Activated CD4-positive, alpha-beta T cell treated with anti-CD3 and anti-CD28 coated beads, Interleukin-2, amount 50 U/mL, for 48 hours (primary cell): ENCODE measurements at places on chromosomes 7 and 10.

- DNase-seq: no peak
These were observed 269.4 kb downstream of the NXPH1 start for GRCh38 chr7:8702807-8703206.

- peak; percentile 63 for DNase-seq
These were observed 60.0 kb upstream of the STEAP1B start for GRCh38 chr7:22559829-22560489.

DNA sequence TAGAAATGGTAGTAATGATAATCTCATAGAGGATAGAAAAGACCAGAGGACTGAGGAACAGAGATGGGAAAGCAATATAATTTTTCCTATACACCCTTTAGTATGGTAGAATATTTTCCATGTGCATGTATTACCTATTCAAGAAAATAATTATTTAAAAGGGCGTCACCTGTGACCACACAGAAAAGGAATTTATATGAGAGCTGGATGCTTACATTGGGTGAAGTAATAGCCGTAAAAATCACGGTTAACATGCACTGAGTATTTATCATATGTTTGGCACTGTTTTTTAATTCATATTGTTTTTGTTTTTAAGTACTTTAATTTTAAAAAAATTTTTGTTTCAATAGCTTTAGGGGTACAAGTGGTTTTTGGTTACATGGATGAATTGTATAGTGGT is 195.1 kb downstream of the IPMK start:
- DNase-seq: no peak

GRCh38 chr7:131945313-131945911 is 389.0 kb upstream of the PODXL start:
- DNase-seq: peak; percentile 44

- no peak for DNase-seq
These were observed 624.9 kb downstream of the ARL4A start for GRCh38 chr7:13312307-13312706.

DNA sequence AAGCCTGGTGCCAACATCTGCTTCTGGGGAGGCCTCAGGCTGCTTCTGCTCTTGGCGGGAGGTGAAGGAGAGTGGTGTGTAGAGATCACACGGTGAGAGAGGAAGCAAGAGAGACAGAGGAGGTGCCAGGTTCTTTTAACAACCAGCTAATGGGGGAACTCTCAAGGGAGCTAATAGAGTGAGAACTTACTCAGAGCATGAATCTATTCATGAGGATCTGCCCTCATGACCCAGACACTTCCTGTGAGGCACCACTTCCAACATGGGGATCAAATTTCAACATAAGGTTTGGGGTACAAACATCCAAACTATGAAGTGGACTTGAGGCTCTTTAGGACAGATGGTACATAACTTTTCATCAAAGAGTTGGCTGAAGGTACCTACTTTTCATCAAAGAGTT is 5.1 kb upstream of the ZNF32 start:
- DNase-seq: no peak

DNA sequence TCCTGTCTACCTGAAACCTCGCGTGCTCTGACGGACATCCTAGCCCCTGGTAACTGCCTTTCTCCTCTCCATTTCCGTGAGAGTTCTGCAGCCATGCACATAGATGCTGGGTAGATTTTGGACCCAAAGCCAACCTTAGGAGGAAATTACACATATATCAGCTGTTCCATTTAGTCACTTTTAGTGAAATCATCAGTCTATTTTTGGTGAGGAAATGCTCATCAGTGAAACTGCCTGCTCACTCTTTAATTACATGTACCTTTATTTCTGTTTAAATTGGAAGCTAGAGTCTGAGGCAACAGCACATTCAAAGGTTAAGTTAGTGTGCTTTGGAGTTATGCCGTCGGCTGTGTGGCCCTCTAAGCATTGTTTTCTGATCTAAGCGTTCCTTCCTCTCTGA is 231.3 kb downstream of the WDR37 start:
- DNase-seq: no peak

- no peak for DNase-seq
These were observed 198.0 kb upstream of the MKI67 start for GRCh38 chr10:128324058-128324827.

DNA sequence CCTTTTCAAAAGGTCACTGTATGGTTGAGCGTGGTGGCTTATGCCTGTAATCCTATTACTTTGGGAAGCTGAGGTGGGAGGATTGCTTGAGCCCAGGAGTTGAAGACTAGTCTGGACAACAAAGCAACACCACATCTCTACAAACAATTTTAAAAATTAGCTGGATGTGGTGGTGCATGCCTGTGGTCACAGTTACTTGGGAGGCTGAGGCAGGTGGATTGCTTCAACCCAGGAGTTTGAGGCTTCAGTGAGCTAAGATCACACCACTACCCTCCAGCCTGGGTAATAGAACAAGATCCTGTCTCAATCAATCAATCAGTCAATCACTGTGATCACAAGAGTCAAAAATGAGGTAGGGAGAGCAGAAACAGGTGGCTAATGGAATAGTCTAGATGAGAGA is 97.0 kb downstream of the SUGCT start:
- no peak for DNase-seq

GRCh38 chr7:134449680-134450079 is 9.2 kb downstream of the AKR1B1 start:
- no peak for DNase-seq

GRCh38 chr7:154914308-154914995 is 88.5 kb downstream of the PAXIP1 start:
- DNase-seq: no peak

DNA sequence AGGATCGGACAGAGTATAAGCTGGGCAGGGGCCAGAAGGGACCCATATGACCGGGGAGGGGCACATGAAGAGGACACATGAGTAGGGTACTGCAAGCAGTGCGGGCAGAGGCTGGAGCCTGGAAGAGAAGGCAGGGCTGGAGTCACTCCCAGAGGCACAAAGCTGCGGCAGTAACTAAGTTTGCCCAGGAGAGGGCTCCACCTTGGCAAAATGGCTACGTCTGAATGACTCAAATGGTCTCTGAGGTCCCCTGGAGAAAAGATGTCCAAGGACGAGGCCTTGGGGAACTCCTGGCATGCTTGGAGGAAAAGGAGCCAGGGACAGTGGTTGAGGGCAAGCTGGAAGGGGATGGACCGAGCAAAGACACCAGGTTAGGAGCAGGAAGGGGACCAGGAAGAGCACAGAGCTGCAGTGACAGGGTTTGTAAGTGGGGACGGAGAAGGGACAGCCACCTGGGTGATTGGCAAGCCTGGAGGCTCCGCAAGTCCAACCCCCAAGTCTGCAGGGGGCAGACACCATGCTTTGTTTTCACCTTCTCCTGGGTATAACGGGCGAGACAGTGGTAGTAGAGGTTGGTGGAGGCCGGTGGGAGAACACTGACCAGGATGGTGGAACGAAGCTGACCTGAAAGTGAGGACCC is 43.1 kb upstream of the LBX1 start:
- peak; percentile 69 for DNase-seq

DNA sequence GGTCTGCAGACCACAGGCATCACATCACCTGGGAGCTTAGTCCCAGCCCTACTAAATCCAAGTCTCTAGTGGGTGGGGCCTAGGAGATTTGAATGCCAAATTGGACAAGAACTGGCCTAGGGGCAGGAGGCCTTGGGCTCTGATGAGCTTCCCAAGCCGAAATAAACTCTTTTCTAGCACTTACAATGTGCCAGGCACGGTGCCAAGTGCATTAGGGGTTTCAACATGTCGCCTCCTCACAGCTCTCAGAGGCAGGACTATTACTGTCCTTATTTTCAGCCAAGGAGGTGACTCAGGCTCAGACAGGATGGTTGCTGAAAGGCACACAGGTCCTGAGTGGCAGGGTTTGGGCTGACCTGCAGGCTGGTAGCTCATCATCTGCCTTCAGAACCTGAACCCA is 9.2 kb upstream of the CPA1 start:
- no peak for DNase-seq

DNA sequence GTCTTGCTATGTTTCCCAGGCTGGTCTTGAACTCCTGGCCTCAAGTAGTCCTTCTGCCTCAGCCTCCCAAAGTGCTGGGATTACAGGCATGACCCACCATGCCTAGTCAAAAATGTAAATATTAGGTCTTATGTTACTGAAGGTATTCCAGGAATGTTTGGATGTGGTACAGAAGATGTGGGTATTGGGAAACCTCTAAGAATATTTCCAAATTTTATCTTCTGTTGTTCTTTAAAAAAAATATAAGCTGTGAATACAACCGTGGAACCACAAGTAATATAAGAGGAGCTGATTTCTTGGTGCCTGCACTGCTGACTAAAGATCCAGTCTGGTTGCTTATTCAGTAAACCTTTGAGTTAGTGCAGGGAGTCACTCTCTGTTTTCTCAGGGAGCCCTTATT is 178.3 kb downstream of the AUTS2 start:
- no peak for DNase-seq

GRCh38 chr10:33390046-33390445 is 55.6 kb upstream of the NRP1 start:
- no peak for DNase-seq

GRCh38 chr10:121248266-121248665 is 350.0 kb downstream of the FGFR2 start:
- no peak for DNase-seq

GRCh38 chr7:411677-412312 is 107.9 kb downstream of the PDGFA start:
- no peak for DNase-seq

DNA sequence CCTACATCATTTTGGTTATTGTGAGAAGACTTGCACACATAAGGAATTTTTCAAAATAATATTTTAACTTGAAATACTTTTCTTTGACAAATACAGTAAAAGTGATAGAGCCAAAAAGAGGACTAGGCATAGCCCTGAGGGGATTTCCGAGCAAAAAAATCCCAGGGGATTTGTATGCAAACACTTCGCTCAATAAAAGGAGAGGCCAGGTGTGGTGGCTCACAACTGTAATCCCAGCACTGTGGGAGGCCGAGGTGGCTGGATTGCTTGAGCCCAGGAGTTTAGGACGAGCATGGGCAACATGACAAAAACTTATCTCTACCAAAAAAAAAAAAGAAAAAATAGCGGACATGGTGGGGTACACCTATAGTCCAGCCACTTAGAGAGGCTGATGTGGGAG is 193.0 kb downstream of the PCDH15 start:
- no peak for DNase-seq

GRCh38 chr10:25531457-25532061 is 356.8 kb downstream of the GPR158 start:
- DNase-seq: no peak

DNA sequence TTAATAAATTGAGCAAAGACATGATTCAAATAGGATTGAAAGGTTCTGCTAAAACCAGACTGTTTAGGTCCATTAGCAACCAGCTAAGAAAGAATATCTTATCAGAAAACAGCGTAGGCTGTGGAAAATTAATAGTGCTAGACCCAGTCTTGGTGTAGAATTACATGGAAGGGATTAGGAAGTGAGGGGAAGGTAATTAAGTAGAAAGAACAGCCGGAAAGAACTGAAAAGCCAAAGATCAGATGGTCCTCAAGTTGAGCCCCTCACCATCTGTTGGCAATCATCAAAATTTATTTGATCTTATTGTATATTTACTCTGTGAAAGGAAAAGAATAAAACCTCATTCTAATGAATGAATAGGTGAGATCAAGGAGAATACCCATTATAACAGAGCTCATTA is 50.1 kb downstream of the COL1A2 start:
- no peak for DNase-seq

DNA sequence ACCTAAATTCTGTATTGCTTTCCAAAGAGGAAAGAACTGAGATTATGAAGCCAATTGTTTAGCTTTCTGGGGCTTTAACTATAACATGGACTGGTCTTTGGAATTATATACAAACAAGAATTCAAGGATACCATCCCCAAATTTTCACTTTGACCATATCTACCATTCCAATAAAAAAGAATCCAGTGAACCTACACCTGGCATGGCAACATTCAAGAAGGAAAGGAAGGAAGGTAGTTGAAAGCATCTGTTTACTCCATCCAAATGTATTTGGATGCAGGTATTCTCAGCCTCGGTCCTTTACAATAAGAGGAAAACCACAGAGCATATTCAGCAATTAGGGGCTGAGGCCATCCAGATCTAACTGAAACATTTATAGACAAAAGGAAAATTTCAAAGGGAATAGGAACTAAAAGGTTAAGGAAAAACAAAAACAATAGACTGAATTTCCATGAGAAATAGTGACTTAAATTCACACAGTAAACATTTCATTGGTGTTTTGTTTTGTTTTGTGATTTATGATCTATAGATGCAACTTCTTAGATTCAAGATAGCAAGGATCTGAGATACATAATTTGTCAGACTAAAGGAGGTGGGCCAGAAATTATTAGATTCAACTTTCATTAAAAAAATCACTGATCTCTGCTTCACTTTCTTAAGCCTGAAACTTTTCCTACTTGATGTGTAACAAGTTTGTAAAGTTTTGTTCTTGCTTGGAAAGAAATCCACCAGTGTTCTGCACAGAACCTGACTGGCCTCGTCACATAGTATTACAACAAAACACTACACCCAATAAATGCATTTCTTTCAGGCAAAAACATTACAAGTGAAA is 12.7 kb downstream of the SKIDA1 start:
- DNase-seq: no peak

DNA sequence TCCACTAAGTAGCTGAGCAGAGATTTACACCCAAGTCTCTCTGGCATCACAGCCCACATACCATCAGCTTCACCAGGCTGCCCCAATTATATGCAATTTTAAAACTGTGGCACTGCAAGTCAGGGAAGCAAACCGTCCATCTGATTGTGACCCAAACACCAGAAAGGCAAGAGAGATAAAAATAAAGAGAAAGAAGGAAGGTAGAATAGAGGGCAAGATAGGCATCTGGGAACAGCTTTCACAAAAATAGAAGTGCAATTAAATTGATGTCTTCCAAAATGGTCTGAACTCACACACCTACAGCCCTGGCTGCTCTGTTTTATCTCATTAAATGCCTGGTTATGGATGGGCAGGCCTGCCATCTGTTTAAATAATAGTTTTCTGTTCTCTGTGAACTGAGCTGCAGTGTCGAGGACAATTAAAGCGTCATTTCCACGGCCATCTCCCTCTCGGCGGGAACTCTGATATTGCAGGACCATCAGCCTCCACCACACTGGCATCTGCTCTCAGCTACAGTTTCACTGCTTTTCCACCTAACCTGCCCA is 509.1 kb downstream of the INHBA start:
- DNase-seq: no peak

GRCh38 chr7:131250331-131250730 is 77.3 kb upstream of the MKLN1 start:
- DNase-seq: no peak

DNA sequence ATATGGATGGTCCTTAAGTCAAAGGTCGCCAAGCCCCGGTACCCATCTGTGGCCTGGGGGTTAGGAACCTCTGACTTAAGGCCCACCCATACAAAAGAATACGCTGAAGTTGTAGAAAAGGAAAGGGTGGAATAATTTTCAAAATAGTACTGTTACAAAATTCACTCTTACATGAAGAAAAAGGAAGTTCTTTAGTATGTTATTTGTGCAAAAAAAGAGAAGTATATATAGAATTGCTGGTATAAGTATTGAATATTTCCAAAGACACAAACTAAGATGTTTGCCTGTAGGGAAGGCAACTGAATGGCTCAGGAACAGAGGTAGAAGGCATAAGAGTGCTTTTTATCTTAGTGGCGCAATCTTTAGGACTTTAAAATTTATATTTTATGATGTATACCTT is 78.7 kb downstream of the PRLHR start:
- no peak for DNase-seq
